NCI-H1417 (cell line): ENCODE measurements at places on chromosomes 7 and 10.
A peak's percentile ranks its signal among the peaks of the same experiment; 100 is the strongest.

GRCh38 chr10:30675791-30676718 lies 46.5 kb upstream of the LYZL2 start:
- no peak for DNase-seq

DNA sequence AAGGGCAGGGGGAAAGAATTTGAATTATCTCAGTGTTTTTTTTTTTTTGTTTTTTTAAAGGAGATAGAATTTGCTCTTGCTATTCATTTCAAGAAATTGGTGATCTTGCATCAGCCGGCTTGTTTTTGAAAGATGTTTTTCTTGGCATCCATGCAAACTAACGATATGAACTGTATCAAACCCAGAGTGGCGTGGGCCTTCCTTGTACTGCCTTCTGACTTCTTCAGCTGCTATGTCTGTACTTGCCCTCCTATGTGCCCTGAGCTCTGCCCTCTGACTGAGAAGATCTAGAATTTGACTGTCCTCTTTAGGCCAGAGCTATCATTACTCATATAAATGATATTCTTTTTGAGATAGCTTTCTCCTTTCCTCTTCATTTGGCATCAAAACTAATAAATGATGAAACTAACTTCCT lies 183.1 kb downstream of the EXOC4 start:
- no peak for DNase-seq

GRCh38 chr10:113921561-113922370 lies 67.3 kb downstream of the NHLRC2 start:
- DNase-seq: no peak

GRCh38 chr10:49713266-49713665 lies 33.8 kb downstream of the C10orf53 start:
- DNase-seq: no peak

DNA sequence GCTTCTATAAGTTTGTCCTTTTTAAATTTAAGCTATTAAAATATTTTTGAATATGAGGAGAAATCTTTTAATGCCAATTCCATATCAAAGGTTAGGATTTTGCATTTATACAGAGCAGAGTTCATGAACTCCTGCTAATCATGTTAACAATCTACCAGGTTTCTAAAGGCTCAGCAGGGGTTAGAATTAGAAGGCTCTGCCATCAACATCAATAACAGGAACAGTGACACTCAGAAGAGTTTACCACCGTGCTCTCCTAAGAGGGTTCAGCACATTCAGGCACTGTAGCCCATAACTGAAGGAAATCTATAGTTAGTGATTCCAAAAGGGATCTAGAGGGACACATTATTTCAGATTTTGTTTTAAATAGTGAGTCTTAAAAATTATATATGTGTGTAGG lies 100.1 kb downstream of the HOXA1 start:
- peak; percentile 56 for DNase-seq

GRCh38 chr7:100900978-100901377 lies 5.3 kb upstream of the ACHE start:
- no peak for DNase-seq

- DNase-seq: no peak
Measured at GRCh38 chr10:74123081-74123480, 27.5 kb downstream of the AP3M1 start.
